ENCODE measurements at places on chromosomes 7 and 10. TPM values are rescaled to one million over a fixed set of nuclear protein-coding genes. Genes with fewer than 3 reads are reported as not detected.

DNA sequence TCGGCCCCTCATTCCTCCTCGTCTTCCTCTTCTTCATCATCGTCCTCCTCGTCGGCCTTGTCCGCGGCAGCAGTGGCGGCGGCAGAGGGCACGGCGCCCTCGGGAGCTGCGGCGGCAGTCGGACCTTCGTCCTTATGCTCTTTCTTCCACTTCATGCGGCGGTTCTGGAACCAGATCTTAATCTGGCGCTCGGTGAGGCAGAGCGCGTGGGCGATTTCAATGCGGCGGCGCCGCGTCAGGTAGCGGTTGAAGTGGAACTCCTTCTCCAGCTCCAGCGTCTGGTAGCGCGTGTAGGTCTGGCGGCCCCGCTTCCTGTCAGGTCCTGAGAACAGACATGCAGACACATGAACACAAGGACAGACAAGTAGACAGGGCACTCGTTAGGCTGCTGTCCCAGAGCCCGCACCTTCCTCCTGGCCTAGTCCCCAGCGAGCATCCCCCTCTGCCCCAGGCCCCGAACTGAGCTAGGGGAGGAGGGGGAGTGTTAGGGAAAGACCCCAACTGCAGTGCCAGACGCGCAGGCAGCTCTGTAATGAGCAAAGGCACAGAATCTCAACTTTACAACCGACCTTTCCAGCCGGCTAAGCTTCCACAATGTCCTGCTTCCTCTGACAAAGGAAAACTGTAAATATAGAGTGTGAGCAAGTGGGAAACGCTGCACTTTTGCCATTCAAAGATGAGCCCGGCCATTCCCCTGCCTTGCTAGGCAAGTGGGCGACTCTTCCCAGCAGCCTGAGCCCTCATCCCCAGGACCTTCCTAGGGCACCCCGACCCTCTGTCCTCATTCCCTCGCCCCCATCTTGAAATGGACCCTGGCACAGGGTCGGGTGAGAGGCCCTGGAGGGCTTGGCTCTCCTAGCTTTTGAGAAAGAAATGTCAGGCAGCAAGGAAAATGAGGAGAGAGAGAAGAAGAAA lies 1.3 kb downstream of the HOXA7 start:
- DNase-seq = no peak

DNA sequence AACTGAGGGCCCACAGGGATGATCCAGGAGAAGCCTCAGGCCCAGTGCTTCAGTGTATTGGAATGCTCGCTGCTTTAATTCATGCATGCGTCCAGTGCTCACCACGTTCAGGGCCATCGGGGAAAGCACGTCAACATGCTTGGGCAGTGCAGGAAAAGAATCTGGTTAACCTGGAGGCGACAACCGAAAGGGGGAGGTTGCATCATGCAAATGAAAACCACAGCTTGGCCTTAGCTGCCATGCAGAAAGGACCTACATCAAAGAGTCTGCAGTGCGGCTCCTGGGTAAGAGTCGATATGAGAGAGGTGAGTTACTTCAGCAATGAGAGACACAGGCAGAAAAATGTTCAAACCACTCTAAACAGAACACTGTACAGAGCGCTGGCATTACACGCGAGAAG lies 440.1 kb downstream of the KCNMA1 start:
- no peak for DNase-seq

DNA sequence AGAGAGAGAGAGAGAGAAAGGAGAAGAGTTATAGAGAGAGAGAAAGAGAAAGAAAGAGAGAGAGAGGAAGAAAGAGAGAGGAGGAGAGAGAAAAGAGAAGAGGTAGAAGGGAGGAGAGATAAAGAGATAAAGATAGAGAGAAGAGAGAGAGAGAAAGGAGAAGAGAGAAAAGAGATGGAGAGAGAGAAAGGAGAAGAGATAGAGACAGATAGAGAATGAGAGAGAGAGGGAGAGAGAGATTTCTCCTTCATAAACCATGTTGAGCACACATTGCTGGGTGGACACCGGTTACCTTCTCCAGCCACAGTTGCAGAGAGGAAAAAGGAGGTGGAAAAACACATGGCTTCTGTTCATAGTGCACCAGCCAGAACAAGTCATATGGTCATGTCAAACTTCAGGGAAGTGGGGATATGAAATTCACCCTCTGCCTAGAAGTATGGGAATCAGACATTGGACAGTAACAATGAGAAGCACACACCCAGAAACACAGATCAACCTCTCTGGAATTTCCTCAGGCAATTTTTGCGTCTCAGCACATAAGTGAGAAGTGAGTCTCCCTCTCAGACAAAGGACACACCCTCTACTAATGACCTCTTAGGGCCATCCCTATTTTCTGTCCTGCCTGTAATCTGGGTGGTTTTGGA lies 172.5 kb upstream of the SVIL start:
- DNase-seq = no peak

- DNase-seq = no peak
Observed at GRCh38 chr10:119896061-119896655, 3.6 kb downstream of the SEC23IP start.

DNA sequence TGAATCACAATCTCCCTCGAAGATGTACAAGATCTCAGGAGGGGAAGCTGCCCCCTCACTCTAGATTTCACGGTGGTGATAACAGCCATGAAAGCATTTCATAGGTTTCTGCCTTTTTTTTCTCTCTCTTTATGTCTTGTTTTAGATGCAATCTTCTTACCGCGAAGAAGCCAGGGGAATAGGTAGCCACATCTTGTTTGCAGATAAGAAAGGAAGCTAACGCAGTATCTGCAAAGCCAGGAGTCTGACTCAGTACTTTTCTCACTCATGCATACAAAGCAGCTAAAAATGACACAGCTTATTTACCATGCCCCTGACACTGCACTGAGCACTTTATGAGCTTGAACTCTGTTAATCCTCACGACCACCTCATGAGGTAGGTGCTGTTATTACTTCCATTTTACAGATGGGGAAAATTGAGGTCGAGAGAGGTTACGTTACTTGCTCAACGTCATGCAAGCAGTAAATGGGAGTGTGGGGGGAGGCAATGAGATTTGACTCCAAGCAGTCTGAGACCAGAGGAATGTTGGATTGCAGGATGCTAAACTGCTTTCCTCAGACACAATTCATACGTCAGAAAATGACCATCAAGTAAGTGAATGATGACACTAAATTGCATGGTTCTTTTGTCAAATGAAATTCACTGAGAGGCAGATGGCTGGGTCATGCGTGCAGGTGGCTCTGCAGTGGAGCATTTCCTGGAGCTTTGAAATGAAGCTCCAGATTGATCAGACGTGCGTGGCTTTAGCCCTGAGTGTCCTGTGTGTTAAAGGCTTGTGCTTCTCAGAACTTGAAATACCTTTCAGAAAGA lies 3.3 kb downstream of the MAP3K8 start:
- DNase-seq = no peak

DNA sequence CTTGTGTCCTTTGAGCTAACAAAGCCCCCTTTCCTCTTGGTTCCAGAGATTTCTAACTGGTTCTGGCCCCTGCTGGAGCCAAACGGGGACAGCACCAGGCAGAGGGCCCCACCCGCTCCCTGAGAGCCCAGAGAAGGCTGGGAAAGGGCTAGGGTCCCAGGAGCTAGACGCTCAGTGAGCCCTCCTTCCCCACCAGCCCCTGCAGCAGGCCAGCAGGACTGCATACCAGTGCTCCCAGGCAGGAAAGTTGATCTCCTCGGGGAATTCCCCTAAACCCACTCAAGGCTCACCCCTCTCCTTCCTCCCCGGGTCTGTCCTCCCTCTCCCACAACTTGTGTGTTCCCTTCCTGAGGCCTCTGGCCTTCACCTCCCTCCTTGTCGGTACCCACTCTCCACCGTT lies 47.7 kb downstream of the PAX2 start:
- peak; percentile 38 for DNase-seq

The CASP7 gene
- total RNA-seq = 4.7 TPM

The SLC18A3 gene
- 0.09 TPM for total RNA-seq
